ENCODE measurements at places on chromosomes 13 and 19.

- no peak for DNase-seq
Observed at GRCh38 chr13:73879346-73880015, 254.7 kb downstream of the KLF12 start.

DNA sequence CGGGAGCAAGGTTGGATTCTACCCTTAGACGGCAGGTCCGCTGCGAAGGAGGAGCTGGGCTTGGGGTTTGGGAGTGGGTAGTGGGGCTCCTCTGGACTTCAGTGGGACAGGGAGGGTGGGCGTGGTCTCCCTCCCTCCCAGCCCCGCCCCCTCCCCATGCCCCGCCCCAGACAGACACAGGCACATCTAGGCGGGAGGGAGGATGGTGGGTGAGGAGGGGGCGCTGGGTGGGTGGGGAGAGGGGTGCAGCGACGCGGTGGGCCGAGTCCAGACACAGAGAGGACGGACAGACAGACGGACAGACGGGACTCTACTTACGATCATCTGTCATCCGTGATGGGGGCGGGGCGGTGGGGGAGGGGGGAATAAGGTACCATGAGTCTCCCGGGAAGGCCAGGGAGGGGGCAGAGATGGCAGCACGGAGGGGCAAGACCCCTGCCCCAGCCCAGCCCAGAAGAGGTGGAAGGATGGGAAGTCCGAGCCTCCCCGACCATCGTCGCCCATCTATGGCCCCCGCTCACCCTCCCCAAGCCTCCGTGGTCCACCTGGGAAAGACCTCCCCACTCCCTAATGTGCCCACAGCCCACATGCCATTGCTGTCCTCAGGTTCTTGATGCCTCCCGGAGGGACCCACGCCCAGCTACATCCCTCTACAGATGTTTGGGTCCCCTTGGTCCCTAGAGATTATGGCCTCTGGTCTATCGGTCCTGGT, 64.8 kb downstream of the UNC13A start:
- no peak for DNase-seq

GRCh38 chr13:28493740-28494503, 1.0 kb downstream of the FLT1 start:
- no peak for DNase-seq

DNA sequence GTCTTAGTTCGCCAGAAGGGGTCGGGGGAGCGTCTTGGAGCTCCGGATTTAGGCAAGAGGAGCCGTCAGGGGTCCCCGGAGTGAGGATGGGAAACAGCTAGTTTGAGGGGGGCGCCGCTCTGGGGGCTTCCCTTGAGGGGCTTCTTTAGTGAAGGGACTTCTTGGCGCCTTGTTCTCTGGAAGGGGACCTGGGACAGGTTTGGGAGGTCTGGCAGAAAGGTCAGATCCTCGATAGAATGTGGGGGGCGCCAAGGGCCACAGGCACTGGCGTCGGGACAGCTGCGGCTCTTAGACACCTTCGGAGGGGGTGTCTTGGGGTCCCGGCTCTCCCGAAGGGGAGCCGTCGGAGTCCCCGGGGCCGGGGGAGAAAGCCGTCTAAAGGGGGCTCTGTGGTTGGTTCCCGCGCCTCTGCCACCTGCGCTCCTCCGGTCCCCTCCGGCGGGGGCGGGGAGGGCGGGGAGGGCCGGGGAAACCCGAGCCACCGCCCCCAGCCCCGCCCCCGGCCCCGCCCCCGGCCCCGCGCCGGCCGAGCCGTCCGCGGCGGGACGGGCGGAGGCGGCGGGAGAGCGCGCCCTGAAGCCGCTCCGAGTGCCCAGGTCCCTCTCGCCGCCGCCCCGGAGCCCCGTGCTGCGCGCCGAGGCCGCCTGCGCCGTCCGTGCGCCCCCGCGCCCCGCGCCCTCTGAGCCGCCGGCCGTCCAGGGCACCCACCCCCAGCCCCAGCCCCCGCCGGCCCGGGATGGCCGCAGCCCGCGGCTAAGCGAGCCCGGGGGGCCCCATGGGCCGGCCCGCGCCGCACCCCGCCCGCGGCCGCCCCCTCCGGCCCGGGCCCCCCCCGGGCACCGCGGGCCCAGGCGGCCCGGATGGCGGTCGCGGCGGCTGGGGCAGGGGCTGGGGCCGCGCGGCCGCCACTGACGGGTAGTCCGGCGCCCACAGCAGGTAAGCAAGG, at the start of gene NRTN:
TSS of gene NRTN (plus strand) at position 552 of the 946 bp plus-strand sequence. CDS start 19,099 bp downstream, outside the sequence.
- DNase-seq, result peak; percentile 68

- no peak for DNase-seq
Observed at GRCh38 chr13:97266772-97267417, 44.8 kb downstream of the MBNL2 start.

DNA sequence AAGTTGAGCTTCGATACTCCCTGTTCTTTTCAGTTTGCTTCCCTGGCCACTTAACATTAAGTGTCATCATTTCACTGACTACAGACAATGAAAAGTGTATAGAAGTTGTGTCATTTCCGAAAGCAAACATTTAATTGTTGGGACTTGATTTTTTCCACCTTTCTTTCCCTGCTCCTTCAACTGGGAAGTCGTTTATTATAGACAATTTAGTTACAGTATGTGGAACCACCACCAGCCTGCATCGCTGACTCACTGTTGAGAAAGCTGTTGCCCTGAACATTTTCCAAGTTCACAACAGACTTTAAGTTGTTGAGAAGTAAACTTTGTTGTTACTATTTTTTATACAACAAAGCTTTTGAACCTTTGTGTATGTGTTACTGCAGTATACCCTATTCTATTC, 788.4 kb upstream of the PRR20A start:
- no peak for DNase-seq

GRCh38 chr19:55451163-55451964, 8.3 kb upstream of the SHISA7 start:
- no peak for DNase-seq

DNA sequence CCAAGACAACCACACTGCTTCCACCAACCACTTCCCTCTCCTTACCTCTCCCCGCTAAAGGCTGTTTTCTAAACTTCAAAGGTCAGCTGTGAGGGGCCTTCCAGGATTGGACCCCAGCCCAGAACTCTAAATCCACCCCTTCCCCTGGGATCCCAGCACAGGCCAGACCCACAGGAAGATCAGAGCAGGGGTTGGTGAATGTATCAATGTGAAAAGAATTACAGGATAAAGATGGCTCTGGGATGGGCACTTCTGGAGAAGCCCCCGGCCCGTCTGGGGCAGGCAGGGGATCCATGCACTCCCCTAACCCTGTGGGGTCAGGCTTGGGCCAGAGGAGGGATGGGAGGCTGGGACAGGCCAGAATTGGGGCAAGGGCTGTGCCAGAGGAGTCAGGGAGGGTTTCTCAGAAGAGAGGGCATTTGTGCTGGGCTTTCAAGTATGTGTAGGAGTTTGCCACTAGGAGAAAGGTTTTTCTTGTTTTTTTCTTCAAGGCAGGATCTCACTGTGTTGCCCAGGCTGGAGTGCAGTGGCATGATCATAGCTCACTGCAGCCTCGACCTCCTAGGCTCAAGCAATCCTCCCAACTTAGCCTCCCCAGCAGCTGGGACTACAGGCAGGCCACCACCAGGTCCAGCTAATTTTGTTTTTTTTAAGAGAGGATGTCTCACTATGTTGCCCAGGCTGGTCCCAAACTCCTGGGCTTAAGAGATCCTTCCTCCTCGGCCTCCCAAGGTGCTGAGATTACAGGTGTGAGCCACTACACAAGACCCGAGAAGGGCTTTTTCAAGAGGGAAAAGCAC, 1.0 kb upstream of the MEF2B start:
- no peak for DNase-seq

GRCh38 chr19:11624069-11624463, 26.8 kb downstream of the ZNF627 start:
- DNase-seq, result no peak

GRCh38 chr13:59633290-59633689, 530.4 kb downstream of the DIAPH3 start:
- no peak for DNase-seq

GRCh38 chr13:27917121-27917947, 2.5 kb upstream of the PDX1 start:
- no peak for DNase-seq

GRCh38 chr13:99864627-99864990, 107.0 kb downstream of the ZIC5 start:
- no peak for DNase-seq

DNA sequence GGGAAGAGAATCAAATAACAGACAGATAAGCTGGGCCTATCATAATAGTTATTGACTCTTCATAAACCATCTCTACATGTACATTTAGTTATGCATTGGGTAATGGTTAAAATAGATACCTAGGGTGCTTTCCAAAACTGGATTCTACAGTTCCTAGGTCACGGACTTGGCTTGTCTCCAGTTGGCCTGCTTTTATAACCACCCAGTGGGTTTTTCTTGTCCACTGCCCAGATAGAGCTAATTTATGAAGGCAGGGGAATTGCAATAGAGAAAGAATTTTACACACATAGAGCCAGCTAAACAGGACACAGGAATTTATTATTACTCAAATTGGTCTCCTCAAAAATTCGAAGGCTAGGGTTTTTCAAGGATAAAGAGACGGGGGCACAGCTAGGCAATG, 97.3 kb downstream of the FAM216B start:
- no peak for DNase-seq

GRCh38 chr19:4896372-4896771, 6.3 kb downstream of the ARRDC5 start:
- DNase-seq, result no peak

DNA sequence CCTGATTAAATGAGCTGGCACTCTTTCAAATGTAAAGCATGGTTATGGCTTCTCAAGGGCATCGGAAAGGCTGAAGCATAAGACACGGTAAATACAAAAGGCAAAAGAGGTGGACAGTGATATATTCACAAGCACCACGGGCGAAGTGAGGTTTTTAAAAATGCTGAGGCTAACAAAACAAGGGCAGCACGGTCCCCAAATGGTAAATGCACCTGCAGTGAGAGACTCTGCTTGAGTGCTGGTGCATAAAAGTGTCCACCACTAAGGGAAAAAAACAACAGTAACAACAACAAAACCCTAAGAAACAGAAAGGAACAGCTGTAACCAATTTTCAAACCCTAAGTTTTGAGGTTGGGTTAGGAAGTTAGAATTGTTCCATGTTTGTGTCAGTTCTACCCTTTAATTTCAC, 234.9 kb downstream of the PCDH9 start:
- DNase-seq, result no peak

DNA sequence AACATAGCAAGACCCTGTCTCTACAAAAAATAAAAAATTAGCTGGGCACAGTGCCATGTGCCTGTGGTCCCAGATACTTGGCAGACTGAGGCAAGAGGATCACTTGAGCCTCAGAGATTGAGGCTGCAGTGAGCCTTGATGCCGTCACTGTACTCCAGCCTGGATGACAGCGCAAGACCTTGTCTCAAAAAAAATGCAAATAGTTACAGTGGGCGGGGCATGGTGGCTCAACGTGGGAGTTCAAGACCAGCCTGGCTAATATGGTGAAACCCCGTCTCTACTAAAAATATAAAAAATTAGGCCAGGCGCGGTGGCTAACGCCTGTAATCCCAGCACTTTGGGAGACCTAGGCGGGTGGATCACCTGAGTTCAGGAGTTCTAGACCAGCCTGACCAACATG, 8.5 kb downstream of the PGLS start:
- no peak for DNase-seq

DNA sequence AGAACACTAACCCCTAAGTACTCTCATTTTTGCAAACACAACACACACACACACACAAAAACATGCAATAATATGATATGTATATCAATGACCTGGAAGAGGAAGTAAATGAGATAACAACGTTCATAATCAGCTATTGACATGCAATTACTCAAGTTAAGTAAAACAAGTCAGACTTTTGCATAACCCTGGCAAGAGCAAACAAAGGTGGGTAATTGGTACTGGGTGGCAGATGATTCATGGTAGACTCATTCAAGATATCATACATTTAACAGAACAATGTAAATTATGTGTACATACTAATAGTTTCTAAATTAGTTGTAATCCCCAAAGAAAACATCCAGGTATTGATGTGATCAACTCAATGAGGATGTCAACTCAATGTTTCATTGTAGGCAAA, 508.8 kb downstream of the DACH1 start:
- no peak for DNase-seq

GRCh38 chr13:29270271-29270985, 325.1 kb downstream of the SLC7A1 start:
- no peak for DNase-seq

DNA sequence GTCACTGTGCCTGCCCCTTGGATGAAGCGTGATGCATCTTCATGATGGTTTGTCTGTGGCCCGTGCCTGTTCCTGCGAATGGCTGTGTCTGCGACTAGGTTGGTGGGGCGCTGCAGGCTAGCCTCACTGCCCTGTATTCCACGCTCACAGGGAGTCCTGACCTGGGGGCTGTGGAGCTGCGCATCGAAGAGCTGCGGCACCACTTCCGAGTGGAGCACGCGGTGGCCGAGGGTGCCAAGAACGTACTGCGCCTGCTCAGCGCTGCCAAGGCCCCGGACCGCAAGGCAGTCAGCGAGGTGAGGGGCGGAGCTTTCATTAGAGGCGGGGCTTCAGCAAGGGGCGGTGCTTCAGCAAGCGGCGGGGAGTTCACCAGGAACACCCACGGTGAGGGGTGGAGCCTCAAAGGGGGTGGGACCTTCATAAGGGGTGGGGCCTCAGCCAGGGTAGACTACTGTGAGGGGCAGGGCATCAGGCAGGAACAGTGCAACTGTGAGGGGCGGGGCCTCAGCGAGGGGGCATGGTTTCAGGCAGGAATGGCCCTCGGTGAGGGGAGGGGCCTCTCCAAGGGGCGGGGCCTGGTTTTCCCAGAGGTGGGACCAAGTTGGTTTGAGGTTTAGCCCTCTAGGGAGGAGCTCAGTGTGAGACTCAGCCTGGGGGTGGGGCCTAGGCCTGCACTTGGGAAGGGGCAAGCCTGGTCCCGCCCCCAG, 17.2 kb downstream of the PKN1 start:
- peak; percentile 82 for DNase-seq

- no peak for DNase-seq
Observed at GRCh38 chr19:3766520-3766919, 4.0 kb downstream of the MRPL54 start.

DNA sequence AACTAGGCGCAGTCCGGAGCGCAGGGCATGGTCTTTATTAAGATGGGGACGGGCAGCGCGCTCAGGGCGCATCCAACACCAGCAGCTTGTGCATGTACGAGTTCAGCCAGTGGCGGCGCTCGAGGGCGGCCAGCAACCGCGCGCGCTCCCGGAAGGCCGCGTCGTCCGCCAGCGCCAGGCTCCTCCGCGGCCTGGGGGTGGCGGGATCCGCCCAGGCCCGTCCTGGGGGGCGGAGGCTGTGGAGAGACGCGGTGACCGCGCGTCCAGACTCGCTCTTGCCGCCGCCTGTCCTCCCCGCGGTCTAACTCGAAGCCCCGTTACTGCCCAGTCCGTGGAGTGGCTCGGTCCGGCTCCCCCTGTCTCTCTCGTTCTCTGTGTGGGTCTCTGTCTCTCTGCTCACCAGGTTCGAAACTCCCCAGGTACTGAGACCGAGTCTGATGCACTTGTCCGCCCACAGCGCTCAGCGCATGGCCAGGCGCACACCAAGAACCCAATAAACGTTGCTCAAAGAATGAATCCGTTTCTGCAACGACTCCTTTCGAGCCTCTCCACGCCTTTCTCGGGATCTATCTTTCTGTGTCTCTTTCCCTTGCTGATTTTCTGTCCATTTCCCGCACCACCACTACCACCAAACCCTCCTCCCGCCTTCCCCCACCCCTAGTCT, 702 bp downstream of the PTH2 start:
- no peak for DNase-seq

All from GM12891 (cell line).